Left forelimb (tissue), 1 donor: ENCODE measurements at places on chromosomes 7 and 10.

- no peak for DNase-seq
Observed at GRCh38 chr7:148715027-148715426, 16.3 kb downstream of the CUL1 start.

DNA sequence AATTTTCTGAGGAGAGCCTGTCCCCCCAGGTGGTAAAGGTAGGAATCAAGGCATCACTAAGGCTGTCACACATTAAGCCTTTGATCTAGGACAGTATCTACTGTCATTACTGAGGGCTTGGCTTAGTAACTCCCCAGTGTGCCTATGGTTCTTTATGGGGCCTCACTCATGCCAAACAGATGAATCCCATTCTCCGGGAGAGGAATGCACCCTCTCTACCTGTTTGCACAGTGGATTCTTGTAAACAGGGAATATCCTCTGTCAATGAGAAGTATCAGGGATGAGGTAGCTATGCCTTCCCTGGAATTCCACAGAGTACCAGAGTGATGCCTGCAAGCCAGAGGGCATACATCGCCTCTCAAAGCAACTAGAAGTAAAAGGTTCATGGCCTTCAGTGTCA lies 3.9 kb upstream of the CPN1 start:
- DNase-seq, result no peak

DNA sequence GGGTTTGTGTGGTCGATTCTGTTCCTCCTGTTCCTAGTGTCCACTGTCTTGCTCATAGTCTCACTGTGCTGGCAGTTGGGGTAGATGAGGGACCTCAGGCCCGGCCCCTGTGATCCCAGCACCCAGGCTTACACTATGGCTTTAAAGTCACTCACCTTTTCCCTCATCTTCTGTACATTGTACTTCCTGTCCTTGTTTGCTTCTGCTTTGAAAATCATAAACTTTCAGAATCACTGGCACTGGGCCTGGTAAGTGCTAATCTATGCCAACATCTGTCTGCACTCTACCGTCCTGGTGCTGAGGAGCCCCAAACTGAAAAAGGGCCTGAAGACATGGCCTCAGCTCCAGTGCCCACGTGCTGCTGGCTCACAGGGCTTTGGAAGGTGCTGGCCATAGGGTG lies 5.7 kb upstream of the TAS2R60 start:
- DNase-seq, result no peak

DNA sequence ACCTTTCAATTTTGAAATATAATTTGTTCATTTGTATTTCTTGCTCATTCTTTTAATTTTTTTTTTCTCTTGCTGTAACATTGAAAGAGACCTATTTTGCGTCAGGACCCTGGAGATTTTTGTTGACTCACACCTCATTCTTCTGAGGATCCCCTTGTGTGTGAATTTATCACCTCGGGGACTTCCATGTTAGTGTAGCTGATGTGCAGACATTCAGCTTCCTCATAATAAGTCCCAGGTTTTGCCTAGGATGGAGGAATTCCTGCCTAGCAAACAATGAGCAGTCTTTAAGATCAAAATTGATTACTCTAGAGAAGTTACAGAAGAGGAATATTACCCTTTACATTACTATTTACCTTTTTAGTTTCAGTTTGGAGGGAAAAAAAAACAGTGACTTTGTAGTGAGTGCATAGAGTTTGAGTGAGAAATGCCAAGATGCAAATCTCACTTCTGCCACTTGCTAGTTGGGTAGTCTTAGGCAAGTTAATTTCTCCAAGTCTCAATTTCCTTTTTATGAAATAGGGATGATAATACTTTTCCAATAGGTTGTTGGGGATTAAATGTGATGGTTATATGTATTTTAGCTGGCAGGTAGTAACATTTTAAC lies 14.3 kb downstream of the TES start:
- no peak for DNase-seq

- DNase-seq, result no peak
Observed at GRCh38 chr10:44264244-44264643, 120.7 kb downstream of the CXCL12 start.

DNA sequence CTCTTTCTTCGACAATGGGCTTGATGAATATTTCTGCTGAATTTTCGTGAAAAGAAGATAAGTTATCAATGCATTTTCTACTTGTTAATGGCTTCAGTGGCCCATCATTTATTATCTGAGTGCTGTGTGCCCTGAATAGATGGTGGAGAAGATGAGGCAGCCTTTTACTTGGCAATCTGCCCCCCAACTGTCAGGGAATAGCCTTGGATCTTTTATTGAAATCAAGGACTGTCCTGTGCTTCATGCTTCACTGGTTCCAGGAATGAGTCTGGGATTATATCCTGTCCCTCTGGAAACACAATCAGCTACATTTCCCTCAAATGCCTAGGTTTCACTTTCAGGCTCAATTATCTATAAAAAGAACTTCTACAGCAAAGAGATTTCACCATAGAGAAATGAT lies 75.9 kb upstream of the NXPH1 start:
- no peak for DNase-seq

DNA sequence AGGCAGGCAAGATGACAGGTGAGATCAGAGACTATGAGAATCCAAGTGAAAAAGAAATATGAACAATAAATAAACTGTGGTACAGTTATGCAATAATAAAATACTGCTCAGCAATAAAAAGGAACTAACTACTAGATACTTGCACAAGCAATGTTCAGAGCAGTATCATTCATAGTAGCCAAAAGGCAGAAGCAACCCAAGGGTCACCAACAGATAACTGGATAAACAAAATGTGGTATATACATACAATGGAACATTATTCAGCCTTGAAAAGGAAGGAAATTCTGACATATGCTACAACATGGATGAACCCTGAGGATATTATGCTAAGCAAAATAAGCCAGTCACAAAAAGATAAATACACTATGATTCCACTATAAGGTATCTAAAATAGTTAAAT lies 76.9 kb upstream of the KCNIP2 start:
- no peak for DNase-seq

GRCh38 chr10:26095781-26096180 lies 120.8 kb upstream of the GAD2 start:
- DNase-seq, result no peak

- DNase-seq, result no peak
Observed at GRCh38 chr7:18425838-18426445, 69.6 kb upstream of the HDAC9 start.

DNA sequence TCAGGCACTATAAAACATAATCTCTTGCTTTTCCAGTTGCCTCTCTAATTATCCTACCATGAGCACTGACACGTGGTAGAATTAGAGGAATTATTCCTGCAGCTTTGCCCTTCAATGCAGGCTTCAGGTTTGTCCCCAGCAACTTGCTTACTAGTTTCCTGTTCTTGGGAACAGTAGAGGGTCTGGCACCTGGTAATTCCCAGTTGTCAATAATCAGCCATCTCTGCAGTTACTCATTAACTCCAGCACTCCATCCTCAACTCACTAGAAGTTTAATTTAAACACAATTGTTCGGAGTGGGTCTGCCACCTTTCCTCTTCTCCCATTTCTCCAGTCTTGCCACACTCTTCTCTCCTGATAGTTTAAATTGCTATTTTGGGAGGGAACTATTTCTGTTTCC lies 324.3 kb upstream of the KIAA1217 start:
- DNase-seq, result no peak

DNA sequence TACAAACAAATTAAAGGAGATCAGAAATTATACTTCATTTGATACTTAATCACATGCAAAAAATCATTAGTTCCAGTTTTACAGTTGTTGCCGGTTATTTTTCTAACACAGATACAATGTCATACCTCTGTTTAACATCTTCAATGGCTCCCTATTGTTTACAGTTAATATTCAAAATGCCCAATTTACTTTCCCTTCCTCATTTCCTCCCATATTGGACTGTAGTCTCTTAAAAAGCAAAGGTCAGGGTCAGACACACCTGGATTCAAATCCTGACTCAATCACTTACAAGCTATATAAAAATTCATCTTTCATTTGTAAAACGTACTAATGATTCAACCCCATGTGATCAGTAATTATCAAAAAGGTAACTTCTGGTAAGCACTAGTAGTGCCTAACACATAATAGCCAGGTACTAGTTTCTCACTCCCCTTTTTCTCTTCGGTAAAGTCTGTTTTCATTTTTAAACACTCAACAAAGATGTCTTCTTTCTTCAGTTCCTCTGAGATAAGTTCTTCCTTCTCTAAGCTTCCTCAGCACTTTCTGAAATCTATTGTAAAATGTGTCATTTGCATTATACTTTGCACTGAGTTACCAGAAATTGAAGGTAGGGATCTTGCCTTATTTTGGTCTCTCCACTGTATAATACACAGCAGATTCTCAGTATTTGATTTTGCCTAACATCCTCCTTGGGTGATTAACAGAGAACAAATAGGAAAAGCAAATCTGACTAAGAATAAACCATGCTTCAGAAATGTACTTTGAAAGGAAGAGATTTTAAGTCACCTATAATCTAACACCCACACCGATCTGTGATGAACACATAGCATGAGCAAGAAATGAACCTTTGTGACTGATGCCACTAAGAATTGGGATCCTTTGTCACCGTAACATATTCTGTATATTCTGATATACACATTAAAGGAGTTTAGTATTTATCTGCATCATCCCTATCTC lies 16.1 kb downstream of the KMT2C start:
- no peak for DNase-seq

DNA sequence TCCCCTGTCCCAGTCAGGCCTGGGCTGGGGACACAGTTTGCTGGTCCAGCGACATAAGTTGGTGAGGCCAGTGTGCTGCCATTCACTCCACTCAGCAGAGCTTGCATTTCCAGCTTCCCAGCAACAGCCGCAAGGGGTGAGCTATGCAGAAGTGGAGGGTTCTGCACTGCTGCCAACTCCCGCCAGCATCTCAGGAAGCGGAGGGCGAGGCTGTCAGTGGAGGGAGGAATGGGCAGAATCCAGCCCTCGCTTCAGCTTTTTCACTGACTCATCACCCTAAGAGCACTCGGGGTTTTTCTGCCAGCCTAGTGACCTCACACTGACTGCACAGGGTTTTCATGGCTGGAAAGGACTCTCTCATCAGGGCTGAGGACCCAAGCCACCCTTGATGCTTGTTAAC lies 625.1 kb upstream of the MKI67 start:
- no peak for DNase-seq

GRCh38 chr7:24702755-24703154 lies 54.5 kb downstream of the GSDME start:
- DNase-seq, result no peak

- no peak for DNase-seq
Observed at GRCh38 chr10:77176232-77176631, 461.4 kb downstream of the KCNMA1 start.

GRCh38 chr7:6423942-6424701 lies 23.6 kb downstream of the DAGLB start:
- no peak for DNase-seq
